CD4-positive, alpha-beta T cell treated with Interleukin-2 at 100 ng/mL for 4 hours (primary cell): ENCODE measurements at places on chromosomes 1 and 21.

DNA sequence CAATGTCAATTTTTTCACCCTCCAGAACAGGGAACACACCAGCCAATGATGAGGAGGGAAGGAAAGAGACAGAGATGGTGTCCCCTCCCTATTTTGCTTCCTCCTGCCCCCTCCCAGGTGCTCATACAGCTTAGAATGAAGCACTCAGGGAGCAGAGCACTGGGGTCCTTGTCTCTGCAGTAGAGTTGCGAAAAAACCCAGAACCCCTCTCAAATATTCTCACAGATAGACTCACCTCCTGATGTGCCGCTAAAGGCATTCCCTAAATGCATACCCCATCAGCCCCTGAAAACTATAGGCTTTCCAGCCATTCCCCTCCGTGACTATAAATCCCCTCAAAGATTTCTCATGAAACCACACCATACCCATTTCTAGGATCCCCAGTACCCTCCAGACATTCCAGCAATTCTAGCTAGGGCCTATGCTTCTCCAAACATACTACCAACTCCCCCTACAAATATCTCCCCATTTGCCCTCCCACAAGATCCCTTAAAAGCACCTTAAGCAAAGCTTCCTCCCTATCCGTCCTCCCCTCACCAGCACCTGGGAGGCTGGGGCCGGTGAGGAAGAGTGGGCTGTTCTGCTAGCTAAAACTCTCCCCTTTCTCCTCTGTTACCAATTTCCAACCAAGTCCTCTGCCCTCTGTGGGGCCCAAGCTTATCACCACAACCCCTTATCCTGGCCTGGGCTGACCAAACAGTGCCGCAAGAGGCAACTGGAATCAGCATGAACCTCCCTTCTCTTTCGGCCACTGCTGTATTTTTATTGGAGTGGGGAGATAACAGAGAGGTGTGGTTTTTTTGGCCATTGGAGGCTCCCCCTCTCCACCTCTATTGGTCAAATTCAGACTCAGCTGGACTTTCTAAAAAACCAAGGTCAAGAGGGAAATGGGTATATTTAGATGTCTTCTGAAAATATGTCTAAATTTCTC is 54.7 kb downstream of the RHBG start:
- DNase-seq = no peak

- no peak for DNase-seq
These were observed 526.3 kb downstream of the PTPRU start for GRCh38 chr1:29762635-29763034.

DNA sequence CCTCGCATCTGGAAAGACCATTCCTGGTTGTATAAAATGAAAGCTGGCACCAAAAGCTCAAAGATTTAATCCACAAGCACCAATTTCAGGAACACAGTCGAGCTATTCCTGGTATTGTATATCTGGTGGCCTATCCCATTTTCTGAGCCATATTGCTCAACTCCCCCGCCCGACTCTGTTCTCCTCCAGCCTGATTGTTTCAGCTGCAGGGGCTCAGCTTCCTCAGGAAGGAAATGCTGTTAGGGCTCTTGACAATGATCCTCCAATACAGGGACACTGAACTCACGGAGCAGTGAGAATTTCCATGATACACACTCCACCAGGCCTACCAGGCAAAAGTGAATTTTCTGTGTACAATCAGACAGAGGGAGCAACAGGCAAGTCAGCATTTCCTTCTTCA is 16.9 kb upstream of the TDRD10 start:
- DNase-seq = no peak

- DNase-seq = no peak
These were observed 6.8 kb upstream of the LAPTM5 start for GRCh38 chr1:30764396-30764795.

DNA sequence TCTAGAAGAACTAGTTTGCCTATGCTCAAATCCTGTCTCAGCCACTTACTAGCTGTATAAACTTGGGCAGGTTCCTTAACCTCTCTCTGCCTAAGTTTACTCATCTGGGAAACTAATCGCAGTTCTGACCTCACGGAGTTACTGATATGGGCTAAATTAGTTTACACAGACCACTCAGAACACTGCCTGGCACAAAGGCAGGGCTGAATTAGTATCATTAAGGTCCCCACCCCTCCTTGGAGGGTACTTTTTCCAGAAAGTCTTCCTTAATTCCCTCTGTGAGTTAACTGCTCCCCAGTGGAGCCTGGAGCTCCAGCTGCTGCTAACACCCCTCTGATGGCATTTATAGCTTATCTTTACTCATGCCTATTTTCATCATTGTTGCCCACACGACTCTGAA is 40.3 kb downstream of the SSBP3 start:
- DNase-seq = no peak

DNA sequence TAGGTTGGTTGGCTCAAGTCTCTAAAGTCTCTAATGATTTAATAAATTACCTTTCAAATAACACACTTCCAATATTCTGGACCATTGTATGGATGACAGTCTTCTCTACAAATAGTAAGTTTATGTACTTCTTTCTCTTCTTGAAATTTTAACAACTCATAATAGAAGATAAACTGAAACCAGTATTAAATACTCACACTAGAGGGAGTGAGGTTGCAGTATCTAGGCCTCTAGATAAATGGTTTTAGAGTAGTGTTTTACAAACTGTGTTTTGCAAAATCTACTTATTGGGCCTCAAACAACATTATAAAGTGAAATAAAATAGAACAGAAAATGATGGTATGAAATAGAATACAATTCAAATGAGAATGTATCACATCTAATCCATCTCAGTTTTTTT is 479.9 kb upstream of the BRINP3 start:
- DNase-seq = no peak

DNA sequence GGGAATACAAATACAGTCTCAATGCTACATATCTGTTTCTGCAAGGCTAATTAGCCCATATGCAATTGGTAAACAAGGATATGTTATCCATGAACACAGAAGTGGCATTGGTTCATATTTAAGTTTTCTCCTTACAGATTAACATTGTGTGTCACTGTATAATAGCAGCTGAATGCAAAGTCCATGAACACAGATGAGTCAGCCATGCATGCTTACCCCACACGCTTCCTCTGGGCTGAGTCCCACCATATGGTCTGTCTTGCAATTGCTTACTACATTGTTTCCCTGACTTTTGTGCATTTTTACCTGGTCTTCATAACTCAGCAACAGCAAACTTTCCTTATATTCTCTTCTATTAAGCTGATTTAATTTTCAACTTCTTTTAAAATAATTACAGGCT is 41.5 kb upstream of the TSNAX start:
- DNase-seq = no peak

DNA sequence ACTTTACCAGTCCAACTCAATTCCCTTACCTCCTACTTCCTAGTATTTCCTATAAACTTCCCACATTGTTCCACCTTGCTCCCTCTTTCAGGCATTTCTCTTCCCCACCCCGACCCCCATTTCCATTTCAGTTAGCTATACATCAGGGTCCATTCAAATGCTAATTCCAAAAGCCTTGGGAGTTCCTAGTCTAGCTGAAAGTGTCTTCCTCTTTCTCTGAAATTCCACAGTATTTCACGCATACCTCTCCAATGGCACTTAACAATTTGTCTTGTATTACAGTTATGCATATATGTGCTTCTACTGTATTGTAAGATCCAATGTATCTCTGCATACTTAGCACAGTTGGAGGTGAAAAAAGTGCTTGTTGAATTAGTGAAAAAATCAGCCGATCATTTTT is 94.9 kb downstream of the ZNF644 start:
- no peak for DNase-seq

- DNase-seq = no peak
These were observed 8.2 kb upstream of the MTFR1L start for GRCh38 chr1:25811384-25812082.

GRCh38 chr1:201731592-201731991 is 97.4 kb upstream of the IPO9 start:
- DNase-seq = no peak

- no peak for DNase-seq
These were observed 291.1 kb downstream of the PCP4 start for GRCh38 chr21:40158366-40158765.

DNA sequence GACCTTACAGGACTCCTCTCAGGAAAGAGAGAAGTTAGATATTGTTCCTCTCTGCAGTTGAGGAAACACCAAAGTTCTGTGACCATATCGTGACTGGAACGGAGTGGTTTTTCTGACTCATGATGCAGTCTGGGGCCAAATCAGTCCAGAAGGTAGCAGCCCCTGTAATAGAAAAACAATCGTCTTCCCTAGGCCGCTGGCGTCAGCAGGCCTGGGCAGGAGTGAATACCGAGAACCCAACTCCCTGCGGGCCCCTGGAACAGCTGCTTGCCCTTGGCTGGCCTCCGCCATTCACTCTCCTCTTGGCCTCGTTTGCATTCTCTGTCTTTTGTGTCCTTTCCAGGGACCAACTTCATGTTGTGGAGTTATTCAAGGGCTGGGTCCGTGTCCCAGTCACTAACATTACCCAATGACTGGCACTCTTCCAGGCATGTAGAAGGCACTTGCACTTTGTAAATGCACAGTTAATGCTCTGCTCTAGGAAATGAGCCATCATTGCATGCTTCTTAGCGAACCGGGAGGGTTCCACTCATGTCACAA is 10.9 kb upstream of the CD101 start:
- DNase-seq = no peak

GRCh38 chr1:58391056-58391455 is 155.5 kb downstream of the OMA1 start:
- DNase-seq = no peak

DNA sequence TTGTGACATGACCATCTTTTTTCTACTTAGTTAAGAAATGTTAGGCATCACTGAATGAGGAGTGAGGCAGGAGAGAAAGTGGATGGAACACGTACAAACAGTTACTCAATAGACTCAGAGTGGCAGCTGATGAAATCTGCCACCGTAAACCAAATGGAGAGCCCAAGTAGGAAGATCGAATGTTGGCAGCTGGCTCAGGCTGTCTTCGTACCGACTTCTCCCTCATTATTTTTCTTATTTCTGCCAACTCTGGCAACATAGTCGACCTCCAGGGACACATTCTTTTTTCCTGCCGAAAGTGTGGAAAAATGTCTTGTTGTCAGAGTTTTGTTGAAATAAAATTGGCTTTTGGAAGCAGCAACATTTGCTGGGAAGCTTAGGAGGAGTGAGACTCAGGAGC is 143.3 kb downstream of the GREM2 start:
- DNase-seq = no peak

- no peak for DNase-seq
These were observed 1.9 kb downstream of the CADM3 start for GRCh38 chr1:159173320-159173719.

DNA sequence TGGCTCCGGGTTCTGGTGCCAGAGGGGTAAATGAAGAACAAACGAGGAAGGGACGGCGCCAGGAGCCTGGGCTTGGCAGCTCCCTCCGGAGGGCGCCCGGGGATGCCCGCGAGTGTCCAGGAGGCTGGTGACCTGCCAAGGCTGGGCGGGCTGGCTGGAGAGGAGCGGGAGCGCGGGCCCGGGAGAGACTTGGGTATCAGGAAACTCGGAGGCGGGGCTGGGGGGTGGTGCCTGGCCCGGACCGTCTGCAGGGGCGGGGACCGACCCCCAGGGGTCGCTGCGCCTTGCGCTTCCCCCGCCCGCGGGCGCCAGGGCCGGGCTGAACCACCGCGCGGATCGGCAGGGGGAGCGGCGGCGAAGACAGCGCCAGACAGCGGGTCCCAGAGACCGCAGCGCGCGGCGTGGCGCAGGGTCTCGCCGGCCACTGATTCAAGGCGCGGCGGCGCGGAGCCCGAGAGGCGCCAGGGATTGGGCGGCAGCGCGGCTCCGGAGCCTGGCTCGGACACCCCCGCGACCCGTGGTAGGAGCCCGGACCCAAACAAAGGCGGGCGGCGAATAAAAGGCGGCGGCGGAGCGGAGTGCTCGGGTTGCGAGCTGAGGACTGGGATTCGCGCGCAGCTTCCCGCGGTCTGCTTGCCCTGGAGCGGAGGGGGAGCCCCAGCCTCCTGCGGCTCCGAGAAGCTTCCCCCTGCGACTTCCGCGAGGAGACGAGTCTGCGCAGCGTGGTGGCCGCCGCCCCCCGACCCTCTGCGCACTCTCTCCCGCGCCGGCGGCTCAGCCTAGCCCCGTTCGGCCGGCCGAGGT is at the start of gene DISP3:
DISP3 (plus strand) TSS at position 585 of the 804 bp plus-strand sequence. CDS start 21,838 bp downstream, outside the sequence.
- DNase-seq = peak; percentile 50

- DNase-seq = no peak
These were observed 62.3 kb downstream of the ZNF644 start for GRCh38 chr1:90959352-90960206.

DNA sequence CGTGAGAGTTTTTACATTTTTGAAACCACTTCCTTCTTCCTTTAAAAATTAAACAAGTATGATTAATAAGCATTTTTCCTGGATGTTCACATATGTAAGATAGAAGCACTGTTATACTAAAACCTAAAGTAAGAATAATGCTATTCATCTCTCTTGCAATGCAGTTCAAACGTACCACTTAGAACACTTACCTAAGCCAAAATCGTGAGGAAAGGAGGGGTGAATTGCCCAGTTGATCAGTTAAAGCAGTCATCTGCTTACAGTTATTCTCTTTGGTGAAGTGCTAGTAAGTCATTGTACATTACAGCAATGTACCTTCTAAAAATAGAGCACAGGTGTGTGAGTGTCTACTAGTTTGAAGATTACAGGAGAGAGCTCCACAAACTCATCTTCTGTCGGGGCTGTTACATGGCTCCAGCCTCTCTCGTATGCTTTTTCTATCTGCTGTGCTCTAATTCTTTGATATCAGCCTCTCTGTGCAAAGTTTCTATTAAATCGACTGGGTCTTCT is 3.4 kb downstream of the NCAM2 start:
- no peak for DNase-seq

DNA sequence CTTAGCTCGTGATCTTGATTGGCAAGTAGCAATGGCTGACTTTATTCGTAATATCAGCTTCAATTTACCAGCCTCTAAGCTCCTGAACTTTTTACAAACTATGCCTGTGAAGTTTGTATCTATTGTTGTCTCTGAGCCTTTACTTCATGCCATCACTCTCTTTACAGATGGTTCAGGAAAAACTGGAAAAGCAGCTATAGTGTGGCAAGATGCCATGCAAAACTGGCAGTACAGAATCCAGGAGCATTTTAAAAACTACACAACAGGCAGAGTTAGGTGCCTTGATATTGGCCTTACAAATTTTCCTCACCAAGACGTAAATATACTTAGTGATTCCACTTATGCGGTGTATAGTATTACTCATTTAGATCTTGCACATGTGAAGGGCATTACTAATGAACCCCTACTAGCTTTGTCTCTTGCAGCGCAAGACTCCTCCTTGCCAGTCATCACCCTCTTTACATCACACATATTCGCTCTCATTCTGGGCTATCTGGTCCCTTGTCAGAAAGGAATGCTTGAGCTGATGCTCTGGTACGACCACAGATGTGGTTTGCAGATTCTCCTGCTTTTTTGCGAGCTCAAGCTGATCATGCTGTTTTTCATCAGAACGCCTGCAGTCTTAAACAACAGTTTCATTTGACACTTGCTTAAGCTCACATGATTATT is 36.3 kb downstream of the CLCA1 start:
- DNase-seq = no peak
